ENCODE measurements at places on chromosomes 2 and 18.
A peak's percentile ranks its signal among the peaks of the same experiment; 100 is the strongest.

DNA sequence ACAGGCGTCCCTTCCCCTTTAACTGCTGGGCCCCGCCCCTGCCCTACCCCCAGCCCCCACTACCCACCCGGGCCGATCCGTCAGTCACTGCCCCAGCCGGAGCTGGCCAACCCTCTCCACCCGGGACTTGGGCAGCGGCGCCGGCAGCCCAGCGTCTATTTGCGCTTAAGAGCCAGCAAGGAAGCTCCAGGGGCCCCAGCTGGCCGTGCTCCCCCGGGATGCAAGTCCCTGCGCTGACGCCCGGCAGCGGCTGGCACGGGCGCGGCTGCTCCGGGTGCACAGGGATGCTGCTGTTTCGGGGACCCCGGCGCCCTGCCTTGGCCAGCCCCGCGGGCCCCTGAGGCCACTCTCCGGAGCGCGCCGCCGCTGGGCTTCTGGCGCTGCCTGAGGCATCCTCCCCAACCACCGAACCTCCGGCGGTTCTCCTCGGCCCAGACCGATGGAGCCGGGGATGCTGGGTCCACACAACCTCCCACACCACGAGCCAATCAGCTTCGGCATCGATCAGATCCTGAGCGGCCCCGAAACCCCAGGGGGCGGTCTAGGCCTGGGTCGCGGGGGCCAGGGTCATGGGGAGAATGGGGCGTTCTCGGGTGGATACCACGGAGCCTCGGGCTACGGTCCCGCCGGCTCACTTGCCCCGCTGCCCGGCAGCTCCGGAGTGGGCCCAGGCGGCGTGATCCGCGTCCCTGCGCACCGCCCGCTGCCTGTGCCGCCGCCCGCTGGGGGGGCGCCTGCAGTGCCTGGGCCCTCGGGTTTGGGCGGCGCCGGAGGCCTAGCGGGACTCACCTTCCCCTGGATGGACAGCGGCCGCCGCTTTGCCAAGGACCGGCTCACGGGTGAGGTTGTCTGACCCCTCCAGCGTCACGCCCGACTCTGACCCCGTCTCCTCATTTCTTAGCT lies at the start of gene TLX2:
TSS of gene TLX2 (plus strand) at position 83 of the 903 bp plus-strand sequence. CDS start at position 440, 357 bp downstream.
- DNase-seq, result no peak

- no peak for DNase-seq
These were observed 27.6 kb upstream of the GTF2A1L start for GRCh38 chr2:48590017-48590416.

DNA sequence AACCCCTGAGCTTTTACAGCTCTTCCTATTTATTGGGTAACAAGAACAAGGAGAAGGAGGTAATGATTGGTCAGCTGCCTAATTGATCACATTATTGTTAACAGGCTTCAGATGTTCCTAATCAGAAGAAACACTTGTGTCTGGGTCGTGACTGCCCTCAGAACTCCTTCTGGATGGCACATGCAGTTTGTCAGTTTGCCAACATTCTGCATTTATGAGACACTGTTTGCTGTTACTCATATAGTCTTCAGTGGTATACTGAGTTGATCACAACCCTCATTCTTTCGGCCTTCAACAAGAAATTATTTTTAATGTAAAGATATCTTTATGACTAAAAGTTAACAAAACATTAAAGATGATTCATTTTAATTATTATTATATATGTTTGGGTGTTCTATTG lies 95.7 kb upstream of the DOCK10 start:
- no peak for DNase-seq

- DNase-seq, result no peak
These were observed 350.6 kb downstream of the RND3 start for GRCh38 chr2:150136893-150137292.

DNA sequence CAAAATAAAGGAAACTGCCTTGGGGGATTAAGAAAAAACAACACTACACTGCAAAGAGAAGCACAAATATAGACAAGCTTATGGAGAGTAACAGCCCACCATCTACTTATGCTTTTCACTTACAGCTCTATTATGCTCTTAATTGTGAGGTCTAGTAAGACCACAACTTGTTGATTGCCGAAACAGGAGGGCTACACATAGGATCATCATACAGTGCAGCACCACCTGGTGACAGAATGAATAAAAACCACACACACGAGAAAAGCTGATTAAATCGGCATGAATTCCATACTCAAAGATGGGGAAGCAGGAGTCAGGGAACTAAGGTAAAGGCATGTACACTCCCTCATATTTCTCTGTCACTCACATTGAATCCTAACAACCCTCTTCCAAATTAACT lies 259.2 kb downstream of the IKZF2 start:
- peak; percentile 5 for DNase-seq

DNA sequence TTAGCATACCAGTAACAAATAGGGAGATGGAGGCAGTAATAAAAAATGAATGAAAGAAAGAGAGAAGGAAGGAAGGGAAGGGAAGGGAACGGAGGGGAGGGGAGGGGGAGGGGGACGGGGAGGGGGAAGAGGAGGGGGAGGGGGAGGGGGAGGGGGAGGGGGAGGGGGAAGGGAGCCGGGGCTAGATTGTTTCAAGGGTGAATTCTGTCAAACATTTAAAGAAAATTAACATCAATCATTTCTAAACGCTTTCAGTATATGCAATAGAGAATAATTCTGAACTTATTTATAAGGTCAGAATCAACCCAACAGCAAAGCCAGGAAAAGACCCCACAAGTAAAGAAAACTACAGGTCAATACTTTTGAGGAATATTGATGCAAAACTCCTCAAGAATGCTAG lies 858.8 kb upstream of the GYPC start:
- DNase-seq, result no peak

GRCh38 chr2:145495590-145495989 lies 975.7 kb upstream of the ZEB2 start:
- DNase-seq, result no peak

GRCh38 chr2:26615336-26615859 lies 25.8 kb downstream of the CIB4 start:
- DNase-seq, result no peak

DNA sequence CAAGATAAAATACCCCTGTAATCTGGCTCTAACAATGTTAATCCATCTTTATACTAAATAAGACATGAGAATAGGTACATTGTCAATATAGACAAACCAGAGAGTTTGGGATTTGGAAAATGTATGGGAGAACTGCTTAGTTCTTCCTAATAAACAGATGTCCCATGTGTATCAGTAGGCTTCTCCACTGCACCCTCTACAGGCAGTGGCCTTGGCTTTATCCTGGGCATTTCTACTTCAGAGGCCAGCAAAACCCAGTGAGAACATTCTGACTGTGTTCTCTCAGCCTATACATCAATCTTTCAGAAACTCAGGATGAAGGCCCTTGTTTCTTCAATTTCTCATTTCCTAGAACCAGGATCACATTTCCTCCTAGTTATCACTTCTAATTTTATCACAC lies 1167.5 kb upstream of the ACVR2A start:
- no peak for DNase-seq
